ENCODE measurements at places on chromosomes 6 and 20.

DNA sequence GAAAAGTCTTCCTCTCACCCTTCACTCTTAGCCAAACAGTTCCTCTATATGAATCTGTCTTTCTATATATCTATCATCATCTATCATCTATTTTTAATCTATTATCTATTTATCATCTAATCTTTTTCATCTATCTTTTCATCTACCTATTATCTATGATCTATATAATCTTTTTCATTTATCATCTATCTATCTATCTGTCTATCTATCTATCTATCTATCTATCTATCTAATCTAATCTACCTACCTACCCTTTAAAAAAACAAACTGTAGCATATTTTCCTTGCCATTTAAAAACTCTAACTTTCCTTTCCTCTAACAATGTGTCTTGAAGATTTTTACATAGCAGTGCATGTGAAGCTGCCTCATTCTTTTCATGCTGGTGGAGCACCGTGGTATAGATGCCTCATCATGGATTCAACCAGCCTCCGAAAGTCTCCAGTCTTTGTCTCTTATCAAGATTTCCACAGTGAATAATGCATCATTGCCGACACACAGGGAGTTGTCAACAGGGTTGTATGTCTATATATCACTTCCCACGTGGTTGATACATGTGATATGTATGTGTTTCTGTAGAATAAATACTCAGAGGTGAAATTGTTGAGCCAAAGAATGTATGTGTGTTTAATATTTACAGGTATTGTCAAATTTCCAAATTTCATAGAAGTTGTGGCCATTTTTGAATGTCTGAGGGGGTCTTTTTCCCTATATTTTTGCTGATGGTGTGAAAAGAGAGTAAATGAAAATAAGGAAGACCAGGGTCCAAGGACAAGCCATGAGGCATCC is 51.3 kb downstream of the VEGFA start:
- DNase-seq: no peak

GRCh38 chr20:31870726-31871617 is 538 bp downstream of the TTLL9 start:
- no peak for DNase-seq

DNA sequence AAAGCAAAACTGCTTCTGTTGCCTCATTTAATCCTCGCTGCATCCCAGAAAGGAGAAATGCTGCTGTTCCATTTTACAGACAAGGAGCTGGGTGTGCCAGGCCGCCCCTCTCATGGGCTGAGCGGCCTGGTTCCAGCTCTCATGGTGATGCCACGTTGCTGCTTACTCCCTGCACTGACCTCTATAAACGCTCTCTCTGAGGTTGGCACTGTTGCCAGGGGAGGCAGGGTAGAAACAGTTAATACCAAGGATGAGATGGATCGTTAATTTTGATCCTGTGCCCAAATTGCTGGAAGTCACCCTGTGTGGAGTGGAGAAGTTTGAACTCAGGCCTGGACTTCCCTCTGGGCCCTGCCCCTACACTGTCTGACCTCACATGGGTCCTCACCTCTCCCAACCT is 25.6 kb downstream of the SIRPA start:
- no peak for DNase-seq

- no peak for DNase-seq
Measured at GRCh38 chr6:134295953-134296553, 21.9 kb downstream of the SGK1 start.

GRCh38 chr6:77074037-77074713 is 389.1 kb downstream of the HTR1B start:
- DNase-seq: no peak

DNA sequence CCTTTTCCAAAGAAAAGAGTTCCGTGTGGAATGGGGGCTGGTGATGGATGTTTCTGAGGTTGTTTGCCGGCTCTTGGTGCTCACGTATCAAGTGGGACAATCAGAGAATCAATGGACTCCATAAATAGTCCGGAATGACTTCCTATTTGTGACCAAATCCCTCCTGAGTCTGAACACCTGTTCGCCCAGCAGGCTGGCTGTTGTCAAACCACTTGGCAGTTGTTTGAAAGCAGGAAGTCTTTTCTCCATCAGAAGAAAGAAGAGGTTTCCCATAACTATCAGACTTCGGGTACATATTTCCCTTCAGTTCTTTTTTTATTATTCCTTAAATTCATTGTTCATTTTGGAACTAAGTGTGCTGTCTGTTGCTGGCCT is 154.7 kb upstream of the RIN2 start:
- DNase-seq: no peak

GRCh38 chr20:12056839-12057238 is 139.1 kb downstream of the BTBD3 start:
- DNase-seq: no peak

GRCh38 chr6:105301072-105301503 is 101.8 kb downstream of the PREP start:
- no peak for DNase-seq

- no peak for DNase-seq
Measured at GRCh38 chr6:170251776-170252571, 38.9 kb downstream of the DLL1 start.

GRCh38 chr6:168619560-168620314 is 178.8 kb downstream of the SMOC2 start:
- DNase-seq: no peak

- DNase-seq: no peak
Measured at GRCh38 chr6:21444711-21445260, 148.8 kb upstream of the SOX4 start.

DNA sequence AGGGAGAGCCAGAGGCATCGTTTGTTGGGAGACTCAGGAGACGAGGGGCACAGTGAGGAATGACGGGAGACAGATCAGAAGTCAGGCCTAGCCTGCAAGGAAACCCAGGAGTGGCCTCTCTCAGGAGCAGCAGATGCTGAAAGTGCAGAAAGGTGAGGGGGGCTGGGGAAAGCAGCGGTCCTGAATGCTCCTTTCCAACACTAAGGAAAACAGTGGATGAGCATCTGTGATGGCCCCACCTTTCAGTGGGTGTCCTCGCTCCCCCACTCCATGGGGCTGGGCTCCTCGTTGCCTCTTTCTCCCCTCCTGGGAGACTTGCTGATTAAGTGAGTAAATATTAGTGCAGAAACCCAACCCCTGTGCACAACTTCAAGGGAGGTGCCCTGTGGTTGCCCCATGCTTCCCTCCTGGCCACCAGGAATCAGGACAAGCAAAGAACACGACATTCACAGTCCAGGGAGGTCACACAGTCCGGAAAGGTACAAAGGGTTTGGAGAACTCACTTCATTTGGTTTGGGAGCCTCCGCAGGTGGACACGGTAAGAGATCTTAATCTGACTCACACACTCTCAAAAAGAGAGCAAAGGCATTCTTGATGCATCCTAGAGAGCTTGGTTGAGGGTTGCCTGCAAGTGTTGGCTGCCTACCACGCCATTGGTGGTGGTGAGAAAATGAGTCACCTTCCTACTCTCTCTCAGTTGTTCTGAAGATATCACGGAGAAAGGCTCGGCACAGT is 9.7 kb upstream of the BPIFB1 start:
- DNase-seq: no peak

DNA sequence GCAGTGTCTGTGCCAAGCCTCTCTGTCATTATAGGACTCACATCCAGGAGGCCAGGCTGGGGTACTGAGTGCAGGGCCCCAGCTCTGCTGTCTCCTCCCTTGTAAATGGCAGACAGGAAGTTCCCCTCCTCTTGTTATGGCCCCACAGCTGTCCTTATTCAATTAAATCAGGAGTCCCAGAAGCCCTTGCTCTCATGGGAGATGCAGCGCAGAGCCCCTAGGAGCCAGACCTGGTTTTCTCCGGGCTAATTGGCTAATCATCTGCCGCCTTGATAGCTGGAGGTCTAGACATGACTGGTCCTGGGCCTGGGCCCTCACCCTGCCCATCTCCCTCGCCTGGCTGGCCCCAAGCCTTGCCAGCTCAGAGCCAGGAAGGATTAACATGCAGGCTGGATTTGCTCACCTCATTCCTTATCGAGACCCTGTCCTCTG is 172.0 kb downstream of the VEGFA start:
- DNase-seq: no peak

GRCh38 chr6:63340351-63340750 is 20.6 kb upstream of the LGSN start:
- no peak for DNase-seq

DNA sequence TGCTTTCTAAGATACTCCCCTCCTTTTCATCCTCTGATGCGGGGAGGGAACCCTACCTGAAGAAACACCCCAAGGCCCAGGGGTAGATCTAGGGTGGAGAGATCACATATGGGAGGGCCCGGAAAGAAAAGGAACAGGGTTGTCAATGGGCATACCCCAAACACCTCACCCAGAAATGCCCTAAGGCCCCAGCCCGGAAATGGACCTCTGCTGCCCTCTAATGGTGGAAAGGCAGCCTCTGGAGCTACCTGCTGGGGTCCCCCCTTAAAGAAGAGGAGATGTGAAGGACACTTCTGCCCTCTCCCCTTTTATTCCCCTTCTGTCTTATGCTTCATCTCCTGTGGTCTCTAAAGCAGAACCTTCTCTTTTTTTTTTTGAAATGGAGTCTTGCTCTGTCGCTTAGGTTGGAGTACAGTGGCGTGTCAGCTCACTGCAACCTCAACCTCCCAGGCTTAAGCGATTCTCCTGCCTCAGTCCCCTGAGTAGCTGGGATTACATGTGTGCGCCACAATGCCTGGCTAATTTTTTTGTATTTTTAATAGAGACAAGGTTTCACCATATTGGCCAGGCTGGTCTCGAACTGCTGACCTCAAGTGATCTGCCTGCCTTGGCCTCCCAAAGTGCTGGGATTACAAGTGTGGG is 458 bp upstream of the ARMC12 start:
- peak; percentile 79 for DNase-seq

DNA sequence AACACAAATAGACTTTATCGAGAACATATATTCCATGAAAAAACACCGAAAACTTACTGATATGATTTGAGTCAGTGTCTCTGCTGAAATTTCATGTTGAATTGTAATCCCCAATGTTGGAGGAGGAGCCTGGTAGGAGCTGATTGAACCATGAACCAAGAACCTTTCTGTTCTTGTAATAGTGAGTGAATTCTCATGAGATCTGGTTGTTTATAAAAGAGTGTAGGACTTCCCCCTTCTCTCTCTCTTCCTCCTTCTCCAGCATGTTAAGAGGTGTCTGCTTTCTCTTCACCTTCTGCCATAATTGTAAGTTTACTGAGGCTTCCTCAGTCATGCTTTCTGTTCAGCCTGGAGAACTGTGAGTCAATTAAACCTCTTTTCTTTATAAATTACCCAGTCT is 1289.3 kb upstream of the CITED2 start:
- no peak for DNase-seq

GRCh38 chr6:166720856-166721255 is 93.8 kb upstream of the RPS6KA2 start:
- DNase-seq: no peak

DNA sequence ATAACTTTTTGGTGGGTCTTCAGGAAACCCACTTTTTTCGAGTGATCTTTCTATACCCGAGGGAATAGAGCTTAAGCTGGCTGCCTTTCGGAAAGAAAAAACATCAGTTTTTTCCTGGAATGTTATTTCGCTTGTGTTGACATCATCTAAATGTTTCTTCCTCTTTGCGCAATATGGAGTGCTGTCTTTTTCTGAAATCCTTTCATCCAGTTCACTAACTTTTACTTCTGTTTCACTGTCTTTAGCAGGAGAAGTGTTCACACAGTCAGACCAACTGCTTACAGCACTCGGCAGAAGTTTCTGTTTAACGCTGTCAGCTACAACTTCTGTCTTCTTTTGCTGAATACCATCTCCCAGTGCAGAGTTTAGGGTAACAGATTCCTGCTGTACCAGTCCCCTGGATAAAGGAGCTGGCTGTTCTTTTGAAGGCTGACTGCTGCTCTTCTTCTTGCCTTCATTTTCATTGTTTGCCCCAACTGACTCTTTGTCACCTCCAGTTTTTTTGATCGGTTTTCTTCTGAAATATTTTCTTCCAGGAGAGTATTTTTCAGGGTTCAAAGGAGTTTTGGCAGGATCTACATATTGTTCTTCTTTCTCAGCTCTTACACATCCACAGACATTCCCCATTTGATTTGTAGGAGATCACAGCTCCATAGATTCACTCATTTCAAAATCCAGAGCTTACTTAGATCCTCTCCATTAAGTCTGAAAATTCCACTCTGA is 50.0 kb upstream of the DST start:
- no peak for DNase-seq

GRCh38 chr6:85482905-85483700 is 33.2 kb downstream of the NT5E start:
- peak; percentile 67 for DNase-seq

- no peak for DNase-seq
Measured at GRCh38 chr6:74870403-74870802, 335.4 kb downstream of the COL12A1 start.

DNA sequence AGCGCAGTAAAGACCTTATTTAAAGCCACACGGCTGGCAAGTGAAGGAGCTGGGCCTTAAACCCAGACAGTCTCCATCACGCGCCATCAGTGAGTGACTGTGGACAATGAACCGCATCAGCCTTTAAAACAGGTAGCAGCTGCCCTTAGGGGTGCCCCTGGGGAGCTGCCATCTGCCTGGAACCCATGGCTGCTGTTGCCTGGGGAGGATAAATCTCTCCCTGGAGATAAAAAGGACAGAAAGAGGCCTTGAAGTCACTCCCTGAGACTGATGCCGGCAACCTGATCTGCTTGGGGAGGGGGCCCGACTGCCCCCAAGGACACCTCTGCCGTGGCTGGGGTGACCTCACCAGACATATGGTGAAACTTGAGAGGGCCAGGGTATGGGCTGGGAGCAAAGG is 73.5 kb downstream of the PREX1 start:
- DNase-seq: no peak

- DNase-seq: no peak
Measured at GRCh38 chr6:90502866-90503407, 83.9 kb downstream of the MAP3K7 start.

DNA sequence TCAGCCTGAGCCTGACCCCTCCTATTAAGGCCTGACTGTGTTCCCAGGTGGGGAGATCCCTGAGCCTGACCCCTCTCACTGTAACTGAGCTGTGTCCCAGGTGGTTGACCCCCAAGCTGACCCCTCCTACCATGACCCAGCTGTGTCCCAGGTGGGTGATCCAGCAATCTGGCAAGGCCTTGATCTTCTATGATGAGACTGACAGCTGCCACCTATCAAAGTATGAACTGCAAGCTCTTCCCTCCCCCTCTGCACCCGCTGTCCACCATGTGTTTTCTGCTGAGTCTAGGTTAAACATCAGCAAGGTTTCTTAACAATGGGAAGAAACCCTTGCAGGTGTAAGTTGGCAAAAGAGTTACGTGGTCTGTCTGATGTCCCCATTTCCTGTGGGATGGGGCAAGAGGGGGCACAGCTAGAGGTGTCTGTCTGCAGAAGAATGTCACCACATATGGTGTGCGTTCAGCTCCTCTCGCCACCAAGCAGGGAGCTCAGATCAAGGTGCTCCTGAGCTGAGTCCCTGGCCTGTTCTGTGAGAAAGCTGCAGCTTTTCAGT is 5.9 kb downstream of the PXDC1 start:
- no peak for DNase-seq

- no peak for DNase-seq
Measured at GRCh38 chr20:2259731-2260130, 36.1 kb upstream of the TGM3 start.

- no peak for DNase-seq
Measured at GRCh38 chr20:23374441-23374840, 12.5 kb downstream of the GZF1 start.

GRCh38 chr6:15116889-15117288 is 129.0 kb upstream of the JARID2 start:
- no peak for DNase-seq

Data from stimulated activated CD8-positive, alpha-beta memory T cell treated with anti-CD3 and anti-CD28 coated beads, Interleukin-12 subunit alpha, Interleukin-12 subunit beta, amount 100 ng/mL, for 1 hour (primary cell).